ENCODE measurements at places on chromosomes 2 and 18.

- no peak for DNase-seq
Observed at GRCh38 chr2:232281858-232282507, 96.6 kb upstream of the ALPP start.

GRCh38 chr2:234964631-234965461, 13.0 kb downstream of the SH3BP4 start:
- DNase-seq: no peak

- DNase-seq: no peak
Observed at GRCh38 chr2:120957905-120958304, 222.2 kb downstream of the GLI2 start.

DNA sequence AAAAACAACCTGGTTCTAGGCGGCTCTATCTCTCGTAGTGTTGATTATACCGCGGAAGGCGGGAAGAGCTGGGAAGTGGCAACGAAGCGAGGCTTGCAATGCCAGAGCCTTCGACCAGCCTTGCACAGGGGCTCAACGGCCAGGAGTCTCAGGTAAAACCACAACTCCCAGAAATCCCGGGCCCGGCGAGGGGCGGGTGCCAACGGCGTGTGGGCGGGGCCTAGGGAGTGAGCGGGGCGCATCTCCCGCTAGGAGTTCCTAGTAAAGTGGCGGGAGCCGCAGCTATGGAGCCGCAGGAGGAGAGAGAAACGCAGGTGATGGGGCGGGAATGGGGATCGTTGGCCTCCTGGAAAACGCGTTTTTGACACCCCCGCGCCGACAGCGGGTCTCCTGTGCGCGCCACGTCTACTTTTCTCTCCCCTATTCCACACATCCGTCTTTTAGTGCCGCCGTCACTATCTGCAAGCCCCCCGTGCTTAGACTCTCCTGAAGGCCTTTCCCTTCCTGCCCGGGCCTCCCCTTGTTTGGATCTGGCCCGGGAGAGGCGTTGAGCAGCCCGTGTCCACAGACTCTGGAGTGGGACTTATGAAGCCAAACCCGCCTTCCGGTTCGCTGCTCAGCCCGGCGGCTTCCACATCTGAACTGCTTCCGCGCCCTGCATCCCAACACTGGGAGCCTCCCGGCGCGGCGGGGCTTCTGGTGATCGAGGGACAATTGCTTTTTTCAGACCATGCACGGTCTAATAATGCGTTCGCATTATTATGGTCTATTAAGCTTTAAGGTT, at the start of gene HAUS1:
HAUS1 (plus strand) TSS at position 258 of the 784 bp plus-strand sequence; CDS start at position 285, 27 bp downstream.
- DNase-seq: peak; percentile 76

DNA sequence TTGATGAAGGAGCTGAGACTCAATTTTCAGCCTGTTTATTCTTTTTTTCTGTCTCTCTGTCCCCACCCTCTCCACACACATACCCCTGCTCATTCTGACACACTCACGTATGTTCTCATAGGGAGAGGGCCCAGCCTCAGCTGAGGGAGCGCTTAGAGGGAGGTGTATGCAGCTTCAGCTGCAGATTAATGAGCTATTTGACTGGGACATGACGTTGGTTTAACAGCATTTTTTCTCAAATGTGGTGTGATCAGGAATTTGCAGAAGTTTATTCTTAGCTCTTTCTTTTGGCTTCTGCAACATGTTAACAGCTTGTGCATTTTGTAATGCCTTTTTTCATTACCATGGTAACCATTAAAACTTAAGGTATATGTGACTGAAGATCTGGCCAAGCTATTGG, 1547.1 kb upstream of the PIK3C3 start:
- no peak for DNase-seq

DNA sequence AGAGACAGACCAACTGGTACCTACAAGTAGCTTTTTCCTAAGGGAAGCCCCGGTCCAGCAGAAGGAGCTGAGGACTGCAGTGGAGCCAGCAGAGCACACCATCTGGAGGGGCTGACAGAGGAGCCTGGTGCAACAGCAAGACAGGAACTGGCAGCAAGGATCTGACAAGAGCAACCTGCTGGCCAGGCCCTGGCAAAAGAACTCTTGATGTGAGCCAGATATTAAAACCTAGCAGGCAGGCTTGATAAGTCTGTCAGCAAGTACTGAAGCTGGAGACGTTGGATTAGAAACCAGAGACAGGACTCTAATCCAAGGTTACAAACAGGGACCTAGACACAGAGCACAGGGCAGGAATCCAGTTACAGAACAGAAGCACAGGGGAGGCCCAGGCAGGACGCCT, 260.7 kb upstream of the MGAT5 start:
- no peak for DNase-seq

DNA sequence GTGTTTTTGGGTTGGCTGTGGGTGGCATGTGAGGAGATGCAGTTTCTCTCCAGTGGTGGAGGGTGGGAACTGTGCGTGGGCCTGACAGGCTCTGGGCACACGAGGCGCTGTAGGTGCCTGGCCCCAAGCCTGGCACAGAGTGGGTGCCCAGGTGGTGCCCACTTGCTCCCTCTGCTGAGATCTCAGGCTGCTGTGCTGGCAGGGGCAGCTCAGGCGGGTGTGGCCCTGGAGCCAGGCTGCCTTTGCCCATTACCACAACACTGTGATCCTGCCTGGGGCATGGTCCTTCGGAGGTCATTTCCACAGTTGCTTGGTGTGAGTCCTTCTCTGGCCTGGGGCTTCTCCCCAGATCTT, 20.4 kb downstream of the TSHZ1 start:
- no peak for DNase-seq

GRCh38 chr2:102357937-102358336, 2.3 kb downstream of the IL18R1 start:
- DNase-seq: no peak

DNA sequence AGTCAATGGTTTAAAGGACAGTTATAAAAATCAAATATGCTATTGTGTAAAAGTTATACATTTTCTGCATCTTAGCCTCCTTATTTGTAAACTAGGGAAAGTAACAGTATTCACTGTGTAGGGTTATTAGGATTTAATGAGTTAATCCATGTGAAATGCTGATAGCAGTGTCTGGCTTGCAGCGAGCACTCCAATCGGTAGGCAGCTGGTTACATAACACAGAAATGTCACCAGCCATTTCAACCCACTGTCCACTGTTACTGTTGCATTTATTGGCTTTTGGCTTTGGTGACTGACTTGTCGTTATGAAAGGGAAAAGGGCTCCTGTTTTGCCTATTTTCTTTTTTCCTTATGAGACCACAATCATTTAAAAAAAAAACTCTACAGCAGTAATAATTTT, 38.9 kb downstream of the ID2 start:
- DNase-seq: no peak

- no peak for DNase-seq
Observed at GRCh38 chr2:143241403-143242088, 112.3 kb downstream of the ARHGAP15 start.

DNA sequence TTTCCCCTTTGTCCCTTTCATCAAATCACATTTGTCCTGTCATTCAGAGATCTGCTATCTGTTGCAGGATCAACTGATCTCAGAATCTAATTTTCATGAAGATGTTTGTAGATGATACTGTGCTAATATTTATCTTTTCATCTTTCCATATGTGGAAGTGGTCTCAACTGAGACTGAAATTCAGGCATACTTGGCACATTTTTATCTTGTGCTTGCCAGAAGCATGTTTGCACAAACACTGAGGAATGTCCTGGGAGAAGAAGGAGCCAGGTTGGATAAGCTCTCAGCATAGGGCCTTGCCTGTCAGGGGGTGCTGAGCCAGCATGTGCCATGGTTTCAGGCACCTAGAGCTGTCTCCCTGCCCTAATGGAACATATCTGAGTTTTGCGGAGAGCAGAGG, 24.5 kb upstream of the MMADHC start:
- DNase-seq: no peak

DNA sequence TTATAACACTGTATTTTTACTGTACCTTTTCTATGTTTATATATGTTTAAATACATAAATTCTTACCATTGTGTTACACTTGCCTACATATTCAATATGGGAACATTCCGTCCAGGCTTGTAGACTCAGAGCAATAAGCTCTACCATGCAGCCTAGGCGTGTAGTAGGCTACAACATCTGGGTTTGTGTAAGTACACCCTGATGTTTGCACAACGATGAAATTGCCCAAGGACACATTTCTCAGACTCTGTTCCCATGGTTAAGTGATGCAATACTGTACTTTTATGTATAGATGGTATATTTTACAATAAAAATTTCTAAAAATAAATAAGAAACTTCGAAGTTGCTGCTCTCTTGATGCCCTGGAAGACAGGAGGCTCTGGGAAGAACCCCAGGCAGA, 38.4 kb downstream of the YPEL5 start:
- DNase-seq: no peak

GRCh38 chr2:113720167-113720566, 36.3 kb downstream of the SLC35F5 start:
- no peak for DNase-seq

DNA sequence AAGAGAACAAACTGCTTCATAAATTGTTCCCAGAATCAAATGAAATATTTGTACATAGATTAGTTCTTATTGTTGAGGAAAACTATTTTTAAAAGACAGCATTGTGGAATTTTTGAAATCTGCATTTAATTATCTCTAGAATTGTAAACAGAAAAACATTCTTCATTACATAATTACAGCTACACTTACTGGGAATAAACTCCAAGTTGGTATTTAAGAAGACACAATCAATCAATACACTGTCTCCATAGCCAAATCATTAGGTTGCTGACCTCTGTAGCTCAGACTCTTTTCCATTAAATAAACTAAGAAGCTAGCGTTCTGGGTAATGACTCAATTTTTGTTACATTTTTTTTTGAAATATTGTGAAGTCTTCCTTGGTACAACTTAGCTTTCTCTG, 70.2 kb upstream of the PIEZO2 start:
- no peak for DNase-seq

- DNase-seq: no peak
Observed at GRCh38 chr2:17148407-17149145, 369.7 kb downstream of the RAD51AP2 start.

DNA sequence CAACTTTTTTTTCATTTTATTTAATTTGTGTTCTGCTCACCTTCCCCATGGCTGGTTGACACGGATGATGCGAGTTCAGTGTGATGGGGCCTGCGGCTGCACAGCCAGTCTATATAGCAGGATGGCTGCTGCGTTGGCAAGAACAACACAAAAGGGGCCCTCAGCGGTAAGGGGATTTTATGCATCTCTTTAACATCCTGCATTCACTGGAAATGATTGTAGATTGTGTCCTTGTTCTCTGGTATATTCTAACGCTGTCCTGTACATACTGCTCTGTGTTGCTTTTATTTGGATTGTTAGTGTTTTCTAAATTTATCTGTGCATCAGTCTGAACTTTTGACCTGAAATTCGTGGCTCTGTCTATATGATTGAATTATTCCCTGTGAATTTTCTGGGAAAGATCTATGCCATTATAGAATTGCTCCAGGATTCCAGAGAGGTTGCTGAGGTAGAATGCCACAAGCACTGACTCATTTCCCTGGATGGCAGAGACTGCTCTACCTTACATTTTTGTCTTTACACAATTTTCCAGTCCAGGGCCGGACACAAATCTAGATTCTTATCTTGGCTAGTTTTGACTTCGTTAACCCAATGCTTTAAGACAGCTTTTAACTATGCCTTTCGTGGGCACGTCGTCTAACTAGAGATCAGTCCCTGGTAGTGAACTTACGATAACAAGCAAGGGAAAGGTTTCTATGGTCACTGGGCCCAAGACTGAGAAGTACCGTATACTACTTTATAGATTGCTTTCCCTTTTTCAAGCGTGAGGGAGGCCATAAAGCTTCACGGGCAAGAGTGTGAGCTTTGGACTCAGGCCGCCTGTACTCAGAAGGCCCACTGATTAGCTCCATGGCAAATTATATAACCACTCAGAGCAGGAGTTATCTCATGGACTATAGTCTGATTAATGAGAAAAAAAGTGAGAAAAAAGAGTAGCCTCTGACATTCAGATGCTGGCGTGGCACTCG, at the start of gene CRYGC:
CRYGC (minus strand) TSS at position 85 of the 968 bp plus-strand sequence; CDS start at position 49, 36 bp downstream.
- DNase-seq: no peak

DNA sequence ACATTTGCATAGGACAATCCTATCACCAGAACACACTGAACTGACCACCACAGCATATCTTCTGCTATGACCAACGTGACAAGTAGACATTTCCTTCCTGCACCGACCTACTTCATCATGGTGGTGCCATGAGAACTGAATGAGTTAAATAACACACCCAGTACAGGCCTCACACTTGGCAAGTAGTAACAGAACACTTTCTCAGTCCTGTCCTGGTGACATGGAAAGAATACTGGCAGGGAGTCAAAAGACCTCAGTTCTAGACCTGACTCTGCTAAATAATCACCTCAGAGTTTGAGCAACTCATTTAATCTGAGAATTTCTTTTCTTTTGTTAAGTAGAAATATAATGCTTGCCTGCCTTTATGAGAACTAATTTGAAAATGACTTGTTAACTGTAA, 186.3 kb upstream of the SMAD7 start:
- DNase-seq: no peak

GRCh38 chr2:168920504-168921157, 19.5 kb downstream of the G6PC2 start:
- no peak for DNase-seq

DNA sequence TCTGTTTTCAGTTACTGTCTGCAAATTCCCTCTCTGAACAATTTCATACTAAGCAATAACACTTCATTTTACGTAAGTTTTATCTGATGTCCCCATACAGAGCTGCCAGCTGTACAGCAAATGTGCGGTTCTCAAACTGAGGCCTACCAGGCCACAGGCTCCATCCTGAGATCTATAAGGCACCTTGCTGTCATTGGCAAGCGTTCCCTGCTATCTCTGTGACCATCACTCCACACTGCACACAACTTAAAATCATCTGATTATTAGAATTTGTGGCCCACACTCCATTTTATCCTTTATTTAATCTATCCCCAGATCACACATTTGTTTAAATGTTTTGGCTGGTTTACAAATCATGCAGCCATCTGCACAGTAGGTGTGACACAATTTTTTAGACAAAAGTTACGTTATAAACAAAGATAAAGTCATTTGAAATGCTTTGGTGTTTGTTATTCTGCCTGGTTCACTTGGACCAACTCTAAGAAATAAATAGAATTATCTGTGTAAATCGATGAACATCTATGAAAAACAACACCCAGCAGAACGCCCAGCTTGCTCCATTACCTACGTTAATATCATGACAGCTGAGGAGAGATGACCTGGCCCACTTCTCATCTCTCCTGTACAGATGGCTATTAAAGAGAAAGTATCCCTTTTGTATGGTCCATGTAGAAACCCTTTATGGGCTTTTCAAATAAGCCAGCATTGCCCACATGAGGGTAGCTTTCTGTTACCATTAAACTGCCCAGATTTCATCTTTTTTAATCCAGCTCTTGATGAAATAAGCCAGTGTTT, 162.4 kb downstream of the ZNF521 start:
- DNase-seq: no peak

- no peak for DNase-seq
Observed at GRCh38 chr2:232211743-232212686, 166.5 kb upstream of the ALPP start.

- DNase-seq: no peak
Observed at GRCh38 chr2:151661625-151662024, 72.7 kb downstream of the NEB start.

DNA sequence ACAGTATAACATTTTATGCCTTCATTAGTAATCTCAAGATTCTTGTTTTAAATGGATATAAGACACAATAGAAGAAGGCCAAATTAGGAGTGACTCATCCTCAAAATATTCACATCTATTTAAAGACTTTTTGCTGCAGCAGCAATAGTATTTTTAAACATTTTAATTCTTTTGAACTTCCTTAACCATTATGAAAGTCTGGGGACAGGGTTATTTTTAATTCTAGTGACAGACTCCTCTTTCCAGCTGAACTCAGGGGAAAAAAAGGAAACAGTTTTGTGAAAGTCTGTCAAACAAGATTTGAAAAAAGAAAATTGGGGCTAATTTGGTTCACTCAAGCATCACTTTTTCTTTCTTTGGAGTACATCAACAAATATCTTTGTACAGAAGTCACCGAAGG, 541.8 kb downstream of the NUP35 start:
- DNase-seq: no peak
